Pancreas (tissue), 10 donors: ENCODE measurements at places on chromosomes 3 and 15. TPM values are rescaled to one million over a fixed set of nuclear protein-coding genes. Genes with fewer than 3 reads are reported as not detected.

Gene ANKRD63
- polyA plus RNA-seq = not detected

Gene GOLGA8N
- polyA plus RNA-seq = 18.6 TPM

Gene KCNMB3
- 7.8 TPM for polyA plus RNA-seq

Gene ZIC1
- polyA plus RNA-seq = not detected

Gene NLGN1
- polyA plus RNA-seq = 0.99 TPM

Gene RSRC1
- 7.7 TPM for polyA plus RNA-seq

Gene CPN2
- polyA plus RNA-seq = not detected

Gene NTRK3
- 1.1 TPM for polyA plus RNA-seq

Gene SAXO2
- 1.6 TPM for polyA plus RNA-seq

Gene PDZRN3
- 5.0 TPM for polyA plus RNA-seq

Gene DAZL
- polyA plus RNA-seq = not detected

Gene C2CD4A
- polyA plus RNA-seq = 3.5 TPM

Gene MIX23
- 28.6 TPM for polyA plus RNA-seq

Gene DIPK2A
- polyA plus RNA-seq = 1.6 TPM

Gene P2RY12
- polyA plus RNA-seq = 0.19 TPM
